Calu3 (cell line): ENCODE measurements at places on chromosomes 2 and 18. TPM values are rescaled to one million over a fixed set of nuclear protein-coding genes. Genes with fewer than 3 reads are reported as not detected.

GRCh38 chr2:235551965-235552364, 58.1 kb downstream of the AGAP1 start:
- DNase-seq, result peak; percentile 76

GRCh38 chr2:68031542-68032160, 31.2 kb downstream of the C1D start:
- peak; percentile 29 for DNase-seq

GRCh38 chr18:61901323-61901986, 8.6 kb upstream of the RNF152 start:
- peak; percentile 44 for DNase-seq

GRCh38 chr2:113739849-113740248, 16.6 kb downstream of the SLC35F5 start:
- DNase-seq, result no peak

DNA sequence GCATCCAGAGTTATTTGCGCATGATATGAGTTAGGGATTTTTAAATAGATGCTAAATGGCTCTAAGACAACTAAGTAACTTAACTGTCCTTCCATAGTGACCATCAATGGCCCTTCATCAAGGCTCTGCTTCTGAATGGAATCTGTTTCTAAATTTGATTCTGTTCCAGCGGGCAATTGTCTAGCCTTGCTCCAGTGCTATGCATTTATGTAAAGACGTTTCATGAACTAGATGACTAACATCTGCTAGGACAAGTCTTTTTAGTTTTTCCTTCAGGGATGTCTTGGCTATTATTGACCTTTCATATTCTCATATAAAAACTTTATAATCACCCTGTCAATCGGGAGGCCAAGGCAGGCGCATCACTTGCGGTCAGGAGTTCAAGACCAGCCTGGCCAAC, 9.8 kb downstream of the ASTL start:
- no peak for DNase-seq

GRCh38 chr2:173079141-173079540, 3.5 kb downstream of the MAP3K20 start:
- DNase-seq, result no peak

DNA sequence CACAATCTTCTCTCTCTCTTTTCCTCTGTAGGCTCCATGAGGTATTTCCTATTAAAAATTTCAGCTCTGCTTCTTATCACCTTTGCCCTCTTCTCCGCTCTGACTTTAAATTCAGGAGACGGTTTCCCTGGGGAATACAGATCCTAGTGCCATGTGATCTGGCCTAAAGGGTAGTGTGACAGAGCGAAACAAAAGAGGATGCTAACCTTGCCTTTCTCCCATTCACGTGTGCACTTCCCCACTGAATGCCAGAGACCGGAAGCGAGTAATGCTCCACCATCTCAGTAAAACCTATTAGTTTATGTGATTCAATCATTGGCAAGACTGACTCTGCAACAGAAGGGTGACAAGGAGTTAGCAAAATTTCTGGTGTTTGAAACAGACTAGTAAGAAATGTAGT, 358.3 kb downstream of the ZNF521 start:
- no peak for DNase-seq

GRCh38 chr18:74689251-74689650, 91.6 kb downstream of the ZNF407 start:
- no peak for DNase-seq

GRCh38 chr2:227509076-227509475, 37.1 kb downstream of the AGFG1 start:
- no peak for DNase-seq

- peak; percentile 68 for DNase-seq
Observed at GRCh38 chr2:102806250-102806837, 44.5 kb downstream of the TMEM182 start.

DNA sequence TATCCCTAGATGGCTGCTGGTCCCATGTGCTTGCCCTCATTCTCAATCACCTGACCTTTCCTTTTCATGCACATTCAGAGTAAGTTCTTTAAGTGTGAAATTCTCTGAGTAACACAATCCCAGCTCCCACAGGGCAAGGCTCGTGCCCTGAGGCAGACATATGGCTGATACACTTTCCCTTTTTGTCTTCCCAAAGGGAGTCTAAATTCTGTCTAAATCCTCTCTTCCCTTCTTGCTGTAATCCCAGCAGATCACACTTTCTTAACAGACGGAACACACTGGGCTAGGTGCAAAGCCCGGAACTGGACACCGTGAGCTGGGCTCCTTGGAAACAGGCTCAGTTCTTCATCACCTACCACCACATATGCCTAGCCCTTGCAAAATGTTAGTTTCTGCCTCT, 147.6 kb downstream of the GALNT14 start:
- DNase-seq, result no peak

ATG4B gene
- total RNA-seq, result 93.0 and 95.3 TPM in 2 replicates

DNA sequence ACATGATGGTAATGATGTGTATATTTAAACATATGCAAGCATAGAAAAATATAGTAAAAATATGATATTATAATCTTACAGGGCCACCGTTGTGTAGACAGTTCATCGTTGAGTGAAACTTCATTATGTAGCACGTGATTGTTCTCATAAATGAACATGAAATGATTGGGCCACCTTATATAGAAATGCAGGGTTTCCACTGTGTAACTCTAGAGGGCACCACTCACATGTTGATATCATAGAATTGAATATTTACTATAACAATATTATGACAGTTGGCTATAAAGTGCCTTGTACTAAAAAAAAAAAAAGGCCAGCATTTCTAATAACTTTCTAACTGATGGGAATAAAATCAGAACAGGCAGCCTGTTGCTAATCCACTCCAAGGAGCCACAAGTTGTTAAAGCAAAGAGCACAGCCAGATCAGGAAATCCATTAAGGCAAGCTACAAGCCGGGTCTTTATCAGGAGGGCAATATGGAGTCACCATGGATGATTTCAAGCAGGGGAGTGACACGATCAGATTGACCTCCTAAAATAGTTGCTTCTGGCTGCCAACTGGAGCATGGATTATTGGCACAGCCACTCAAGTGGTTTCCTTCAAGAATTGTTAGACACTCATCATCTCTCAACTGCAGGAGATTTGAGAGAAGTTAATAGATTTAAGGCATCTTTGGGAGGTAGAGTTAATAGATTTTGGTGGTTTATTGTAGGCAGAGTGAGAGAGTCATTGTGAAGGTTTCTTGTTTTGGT, 16.7 kb downstream of the IL1F10 start:
- DNase-seq, result peak; percentile 38

GRCh38 chr2:189412330-189412953, 28.8 kb upstream of the WDR75 start:
- DNase-seq, result peak; percentile 56

- no peak for DNase-seq
Observed at GRCh38 chr2:241865957-241866789, 3.4 kb upstream of the RTP5 start.

DNA sequence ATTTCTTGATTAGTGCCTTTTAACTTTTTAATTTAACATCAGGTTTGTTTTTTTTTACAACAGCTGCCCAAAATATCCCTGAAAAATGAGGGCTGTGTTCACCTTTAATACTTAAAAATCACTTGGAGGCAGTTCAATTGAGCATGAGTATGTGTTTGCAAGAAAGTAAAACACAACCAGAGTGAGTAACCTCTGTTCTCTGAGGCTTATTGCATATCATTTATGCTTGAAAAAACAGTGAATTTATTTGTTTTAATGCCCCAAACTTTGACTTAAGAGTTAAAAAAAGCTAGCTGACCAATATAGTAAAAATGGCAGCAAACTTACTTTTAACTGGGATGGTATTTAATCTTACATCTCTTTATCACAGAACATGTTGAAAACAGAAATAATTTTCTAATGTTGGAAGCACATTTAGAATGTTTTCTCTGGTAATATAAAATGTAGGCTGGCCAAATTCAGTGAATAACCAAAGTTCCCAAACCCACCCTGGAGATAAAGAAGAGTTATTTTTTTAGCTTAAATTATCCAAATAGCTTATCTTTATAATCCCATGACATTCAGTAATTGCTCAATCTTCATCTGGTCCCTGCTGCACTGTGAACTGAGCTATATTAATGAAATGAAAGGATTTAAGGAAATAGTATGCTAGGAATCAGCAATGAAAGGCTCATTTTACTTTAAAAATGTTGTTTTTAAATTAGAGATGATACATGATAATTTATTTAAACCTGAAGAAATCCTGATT, 24.8 kb upstream of the EFEMP1 start:
- no peak for DNase-seq

DNA sequence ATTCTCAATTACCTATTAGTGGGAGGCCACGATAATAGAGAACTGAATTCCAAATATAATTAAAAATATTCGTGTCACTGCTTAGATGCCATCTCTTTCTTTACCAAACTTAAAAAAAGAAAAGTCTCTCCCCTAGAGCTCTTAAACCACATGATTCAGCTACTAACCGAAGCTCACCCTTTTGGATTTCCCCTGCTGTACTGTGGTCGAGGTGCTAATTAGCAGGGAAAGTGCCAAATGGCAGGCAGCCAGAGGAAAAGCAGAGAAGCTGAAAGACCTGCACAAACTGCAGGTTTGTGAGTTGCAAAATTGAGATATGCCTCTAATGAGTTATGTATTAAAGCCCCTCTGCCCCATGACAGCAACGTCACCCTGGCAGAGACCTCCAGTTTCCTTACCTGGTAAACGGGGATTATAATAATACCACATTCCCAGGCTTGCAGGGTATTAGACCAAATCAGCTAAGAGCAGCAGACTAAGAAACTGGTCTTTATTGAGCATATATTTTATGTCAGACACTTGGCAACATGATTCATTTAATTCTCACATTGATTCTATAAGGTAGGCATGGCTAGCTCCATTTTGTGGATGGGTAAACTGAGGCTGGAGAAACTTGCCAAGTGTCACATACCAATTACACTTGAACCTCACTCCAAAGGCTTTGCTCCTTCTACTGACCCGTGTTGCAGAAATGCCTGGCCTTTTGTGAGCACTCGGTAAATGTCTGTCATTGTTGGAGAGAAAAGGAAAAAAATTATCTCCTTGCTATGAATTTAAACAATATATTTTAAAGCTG, 259.7 kb downstream of the LPIN1 start:
- DNase-seq, result peak; percentile 80

- no peak for DNase-seq
Observed at GRCh38 chr2:241692448-241692847, 5.8 kb upstream of the DTYMK start.

DNA sequence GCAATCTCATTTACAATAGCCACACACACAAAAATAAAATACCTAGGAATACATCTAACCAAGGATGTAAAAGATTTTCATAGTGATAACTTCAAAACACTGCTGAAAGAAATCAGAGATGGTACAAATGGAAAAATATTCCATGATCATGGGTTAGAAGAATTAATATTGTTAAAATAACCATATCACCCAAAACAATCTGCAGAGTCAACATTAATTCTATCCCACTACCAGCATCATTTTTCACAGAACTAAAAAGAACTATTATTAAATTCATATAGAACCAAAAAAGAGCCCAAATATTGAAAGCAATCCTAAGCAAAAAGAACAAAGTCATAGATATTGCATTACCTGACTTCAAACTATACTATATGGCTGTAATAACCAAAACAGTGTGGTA, 50.4 kb downstream of the ZNF385B start:
- DNase-seq, result no peak

GRCh38 chr2:203649176-203649814, 57.1 kb upstream of the CD28 start:
- no peak for DNase-seq

DNA sequence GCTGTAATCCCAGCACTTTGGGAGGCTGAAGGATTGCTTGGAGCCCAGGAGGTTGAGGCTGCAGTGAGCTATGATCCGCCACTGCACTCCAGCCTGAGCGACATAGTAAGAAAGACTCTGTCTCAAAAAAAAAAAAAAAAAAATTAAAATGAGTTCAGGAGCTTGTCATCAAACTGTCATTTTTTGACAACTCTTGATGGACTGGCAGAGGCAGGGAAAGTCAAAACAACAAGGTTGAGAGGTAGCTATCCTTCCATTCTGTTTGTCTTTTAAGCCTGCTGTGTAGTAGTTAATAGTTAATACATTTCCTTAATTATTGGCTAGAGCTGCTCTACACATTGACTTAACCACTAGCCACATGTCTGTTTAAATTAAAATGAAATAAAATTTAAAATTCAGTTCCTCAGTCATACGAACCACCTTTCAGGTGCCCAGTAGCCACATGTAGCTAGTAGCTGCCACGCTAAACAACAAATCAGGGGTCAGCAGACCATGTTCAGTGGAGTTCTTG, 22.7 kb downstream of the DPYSL5 start:
- DNase-seq, result no peak

DNA sequence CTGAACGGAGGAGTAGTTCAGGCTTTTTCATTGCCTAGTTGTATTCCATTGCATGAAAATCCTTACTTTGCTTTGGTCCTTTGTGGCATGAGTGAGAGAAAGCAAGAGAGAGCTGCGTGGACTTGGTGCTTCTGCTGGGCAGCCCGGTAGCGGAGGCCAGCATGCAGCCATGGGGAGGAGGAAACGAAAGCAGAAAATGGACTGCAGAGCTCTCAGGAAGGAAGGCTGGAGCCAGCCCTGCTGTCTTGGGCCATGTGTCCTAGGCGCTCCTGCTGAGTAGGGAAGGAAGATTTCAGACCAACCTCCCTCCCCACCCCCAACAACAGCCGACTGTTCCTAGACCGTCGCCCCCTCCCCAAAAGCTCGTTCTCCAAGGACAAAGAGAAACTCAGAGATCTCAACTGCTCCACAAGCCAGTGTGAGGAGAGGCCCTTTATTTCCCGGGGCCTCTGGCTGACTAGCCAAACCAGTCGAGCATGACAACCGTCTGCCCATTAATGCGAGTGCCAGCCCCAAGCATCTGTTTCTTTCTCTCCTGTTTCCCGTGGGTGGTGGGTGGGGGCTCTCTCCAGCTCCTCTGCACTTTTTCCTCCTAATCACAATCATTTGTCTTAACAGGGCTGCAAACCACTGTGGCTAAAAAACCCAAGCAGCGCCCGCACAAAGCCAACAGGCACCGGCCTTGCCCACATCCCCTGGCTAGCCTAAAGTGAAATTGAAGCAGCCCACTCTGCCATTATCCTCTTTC, 66.8 kb upstream of the FZD7 start:
- DNase-seq, result peak; percentile 29

DNA sequence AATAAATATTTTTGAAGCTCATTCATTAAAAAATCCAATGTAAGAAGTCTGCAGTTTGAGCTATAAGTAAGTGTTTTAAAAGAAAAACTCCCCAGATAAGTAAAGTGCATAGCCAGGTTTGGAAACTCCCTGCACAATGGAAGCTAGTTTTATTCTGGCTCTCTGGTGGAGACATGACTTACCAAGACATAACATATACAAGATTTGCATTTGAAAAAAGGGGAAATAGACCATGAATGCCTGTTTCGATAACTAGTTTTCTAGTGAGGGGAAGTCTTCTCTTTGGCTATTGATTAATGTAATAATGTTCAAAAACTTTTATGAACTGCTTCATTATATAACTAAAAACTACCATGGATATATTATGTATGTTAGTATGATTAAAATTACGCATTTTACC, 435.2 kb downstream of the ARHGAP15 start:
- no peak for DNase-seq

NOP58 gene
- total RNA-seq, result 159 and 161 TPM in 2 replicates
